NCI-H1417 (cell line): ENCODE measurements at places on chromosomes 11 and 22.
A peak's percentile ranks its signal among the peaks of the same experiment; 100 is the strongest.

GRCh38 chr11:9947231-9947864, 283.5 kb downstream of the SWAP70 start:
- DNase-seq = no peak

- no peak for DNase-seq
Measured at GRCh38 chr11:282630-283360, 4.6 kb downstream of the NLRP6 start.

- no peak for DNase-seq
Measured at GRCh38 chr22:49432897-49433443, 394.7 kb downstream of the BRD1 start.

DNA sequence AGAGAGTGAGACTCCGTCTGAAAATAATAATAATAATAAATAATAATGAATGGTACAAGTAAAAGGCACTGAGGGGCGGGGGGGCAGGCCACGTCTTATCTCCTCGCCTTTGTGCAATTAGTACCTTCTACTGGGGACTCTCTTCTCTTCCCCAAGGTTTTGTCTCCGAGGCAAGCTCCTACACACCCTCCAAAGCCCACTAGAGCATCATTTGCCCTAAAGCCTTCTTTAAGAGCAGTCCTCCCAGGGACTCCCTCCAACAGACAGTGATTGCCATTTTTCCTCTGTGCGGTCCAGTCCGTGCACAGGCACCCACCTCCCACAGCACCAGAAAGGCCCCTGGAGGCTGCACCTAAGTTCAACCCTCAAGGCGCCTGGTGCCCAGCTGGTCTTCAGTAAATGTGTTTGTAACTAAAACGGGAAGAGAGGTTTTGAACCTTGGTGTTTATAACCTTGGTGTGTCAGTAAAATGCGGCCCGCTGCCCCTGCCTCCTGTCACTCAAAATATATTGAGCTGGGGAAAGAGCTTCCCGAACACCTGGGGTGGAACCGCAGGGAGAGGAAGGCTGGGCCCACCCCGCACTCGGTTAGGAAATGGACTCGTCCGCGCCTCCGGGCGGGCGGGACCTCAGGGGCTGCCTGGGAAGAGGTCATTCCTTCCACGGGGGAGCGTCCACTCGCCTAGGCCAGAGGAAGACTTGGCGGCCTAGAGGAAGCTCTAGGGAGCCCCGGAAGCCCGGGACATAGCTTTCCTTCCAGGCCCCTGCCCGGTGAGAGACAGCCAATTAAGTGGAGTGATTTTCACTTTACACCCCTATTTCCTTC, 4.7 kb upstream of the KDELR3 start:
- no peak for DNase-seq

DNA sequence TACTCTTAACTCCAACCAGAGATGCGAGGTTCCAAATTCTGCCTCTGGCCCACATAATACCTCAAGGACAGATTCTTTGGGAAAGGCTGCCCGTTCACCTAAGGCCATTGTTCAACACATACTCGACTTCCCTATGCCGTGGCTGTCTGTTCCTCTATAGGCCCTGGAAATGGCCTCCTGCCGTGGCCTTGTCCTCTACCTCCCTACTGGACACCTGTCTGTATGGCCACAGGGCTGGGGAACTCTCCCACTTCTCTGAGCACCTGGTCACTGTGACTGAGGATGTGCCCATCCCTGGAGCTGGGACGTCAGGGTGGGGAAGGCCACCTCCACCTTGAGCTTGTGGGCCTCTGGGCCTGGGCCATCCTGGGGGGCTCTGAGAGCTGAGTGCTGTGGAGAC, 340.5 kb upstream of the B3GAT1 start:
- no peak for DNase-seq

GRCh38 chr11:57566005-57566904, 1.2 kb downstream of the UBE2L6 start:
- no peak for DNase-seq

DNA sequence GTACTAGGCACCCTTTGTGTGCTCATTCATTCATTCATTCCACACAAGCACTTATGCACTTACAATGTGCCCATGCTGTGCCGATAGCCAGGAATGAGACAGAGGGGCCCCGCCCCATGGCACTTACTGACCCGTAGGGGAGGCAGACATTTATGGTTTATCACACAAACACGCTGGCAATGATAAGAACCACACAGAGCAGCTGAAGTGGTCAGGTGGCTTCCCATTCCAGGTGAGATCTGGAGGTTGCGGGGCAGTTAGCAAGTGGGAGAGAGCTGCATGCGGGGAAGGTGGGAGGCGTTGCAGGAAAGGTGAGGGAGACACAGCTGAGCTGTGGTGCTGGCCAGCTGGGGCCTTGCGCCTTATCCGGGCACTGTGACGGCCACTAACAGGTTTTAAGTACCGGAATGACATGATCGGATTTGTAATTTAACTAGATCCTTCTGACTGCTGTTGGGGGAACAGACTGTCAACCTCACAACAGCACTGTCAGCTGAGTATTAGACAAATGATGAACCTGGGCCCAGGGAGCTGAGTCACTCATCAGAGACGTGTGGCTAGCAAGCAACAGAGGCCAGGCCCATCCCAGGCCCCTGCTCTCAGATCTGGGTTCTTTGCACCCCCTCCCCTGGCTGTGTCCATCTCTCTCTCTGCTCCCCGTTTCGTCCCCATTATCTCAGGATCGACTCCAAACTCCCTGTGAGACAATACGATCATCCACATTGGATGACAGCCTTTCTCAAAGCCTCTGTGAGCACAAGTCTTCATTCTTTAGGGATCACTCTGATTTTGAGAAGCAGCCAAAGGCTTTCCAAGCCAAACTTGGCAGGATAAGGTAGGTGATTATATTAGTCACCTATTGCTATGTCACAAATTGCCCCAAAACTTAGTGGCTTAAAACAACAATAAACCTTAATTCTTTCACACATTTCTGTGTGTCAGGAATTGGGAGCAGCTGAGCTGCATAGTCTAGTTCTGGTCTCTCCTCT, 28.4 kb downstream of the RASD2 start:
- no peak for DNase-seq

DNA sequence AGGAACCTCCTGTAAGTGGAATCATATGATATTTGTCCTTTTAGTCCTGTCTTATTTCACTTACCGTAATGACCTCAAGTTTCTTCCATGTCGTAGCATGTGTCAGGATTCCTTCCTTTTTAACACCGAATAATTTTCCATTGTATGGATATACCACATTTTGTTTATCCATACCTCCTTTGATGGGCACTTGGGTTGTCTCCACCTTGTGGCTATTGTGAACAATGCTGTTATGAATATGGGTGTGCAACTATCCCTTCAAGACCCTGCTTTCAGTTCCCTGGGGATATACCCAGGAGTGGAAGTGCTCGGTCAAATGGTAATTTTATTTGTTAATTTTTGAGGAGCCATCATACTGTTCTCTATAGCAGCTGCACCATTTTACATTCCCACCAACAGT, 244.9 kb upstream of the BLID start:
- no peak for DNase-seq

- no peak for DNase-seq
Measured at GRCh38 chr11:68177877-68178276, 35.2 kb downstream of the KMT5B start.

DNA sequence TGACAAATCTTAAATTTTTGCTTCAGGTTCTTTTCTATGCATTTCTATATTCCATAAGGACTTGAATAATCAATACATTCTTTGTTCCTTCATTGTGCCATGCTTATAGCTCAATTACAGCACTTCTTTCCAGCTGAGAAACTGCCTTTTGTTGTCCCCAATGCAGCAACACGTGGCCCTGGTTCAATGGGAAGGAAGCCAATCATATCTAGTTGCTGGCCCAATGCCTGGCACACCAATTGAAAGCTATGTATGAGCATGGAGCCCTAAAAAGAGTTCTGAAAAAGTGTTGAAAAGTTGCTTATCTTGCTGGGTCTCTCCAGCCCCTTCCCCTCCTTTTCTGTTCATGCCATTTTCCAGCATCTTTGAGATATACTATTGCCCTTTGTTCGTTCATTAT, 448.0 kb upstream of the FAT3 start:
- no peak for DNase-seq

DNA sequence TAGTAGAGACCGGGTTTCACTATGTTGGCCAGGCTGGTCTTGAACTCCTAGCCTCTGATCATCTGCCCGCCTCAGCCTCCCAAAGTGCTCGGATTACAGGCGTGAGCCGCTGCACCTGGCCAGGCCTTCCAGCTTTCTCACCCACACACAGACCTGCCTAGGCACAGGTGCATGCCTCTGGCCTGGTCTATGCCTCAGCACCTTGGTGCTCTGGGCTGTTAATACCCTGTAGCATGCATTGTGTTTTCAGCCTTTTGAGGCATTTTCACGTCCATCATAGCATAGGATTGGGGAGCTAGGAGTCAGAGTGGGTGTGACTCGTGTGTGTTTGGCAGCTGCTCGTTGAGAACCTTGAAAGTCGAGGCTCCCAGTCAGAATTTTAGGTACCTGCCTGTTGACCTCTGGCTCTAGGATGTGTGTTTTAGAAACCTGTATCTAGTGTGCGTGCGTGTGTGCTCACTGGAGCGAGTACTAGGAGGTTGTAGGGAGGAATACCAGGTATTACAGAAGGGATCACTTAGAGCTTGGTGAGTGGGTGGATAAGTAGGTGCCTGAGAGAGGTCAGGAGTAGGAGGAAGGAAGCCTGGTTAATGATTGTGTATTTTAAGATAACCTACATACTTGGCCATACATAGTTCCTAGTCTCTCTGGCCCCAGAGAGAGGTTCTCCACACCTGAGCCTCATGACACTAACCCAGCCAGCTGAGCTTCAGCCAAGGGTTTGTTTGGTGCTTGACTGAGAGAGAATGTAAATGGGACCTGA, 20.0 kb downstream of the CRKL start:
- no peak for DNase-seq

DNA sequence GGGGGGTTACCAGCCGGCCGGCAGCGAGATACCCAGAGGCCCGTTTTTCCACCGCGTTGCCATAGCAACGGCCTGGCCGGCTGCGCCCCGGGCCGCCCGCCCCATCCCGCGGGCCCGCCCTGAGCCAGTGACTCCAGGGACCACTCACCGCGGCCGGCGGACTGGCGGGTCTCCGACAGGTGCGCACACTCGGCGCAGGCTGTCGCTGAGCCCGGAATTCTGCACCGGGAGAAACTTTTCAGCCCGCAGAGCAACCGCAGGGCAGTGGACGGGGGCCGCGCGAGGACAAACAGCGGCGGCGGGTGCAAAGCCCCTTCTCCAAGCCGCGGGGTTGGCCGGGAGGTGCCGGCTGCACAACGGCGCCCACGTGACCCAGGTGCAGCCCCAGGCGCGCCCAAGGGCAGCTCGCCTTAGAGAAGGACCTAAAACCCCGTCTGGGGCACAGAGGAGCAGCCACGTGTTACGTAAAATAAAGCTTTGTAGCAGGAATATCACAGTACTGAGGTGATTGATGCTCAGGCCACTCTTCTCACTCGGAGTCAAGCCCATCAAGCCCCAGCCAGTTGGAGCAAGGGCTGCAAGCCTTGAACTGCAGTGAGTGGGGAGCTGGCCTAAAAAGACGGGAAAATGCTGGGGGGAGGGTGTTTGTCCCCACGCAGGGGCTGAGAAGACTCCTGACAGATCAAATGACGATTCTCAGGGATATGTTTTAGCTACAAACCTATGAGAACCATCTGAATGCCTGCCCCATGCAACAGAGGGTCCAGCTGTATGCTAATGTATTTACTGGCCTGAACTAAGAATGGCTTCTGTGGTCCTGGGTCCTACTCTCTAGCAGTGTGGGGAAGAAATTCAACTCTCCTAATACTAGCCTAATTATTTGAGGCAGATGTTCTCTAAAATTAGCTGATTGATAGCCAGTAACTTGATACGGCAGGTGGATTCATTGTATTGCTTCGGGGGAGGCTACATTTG, at the start of gene STK33:
STK33 (minus strand) TSS at position 294 of the 975 bp plus-strand sequence. CDS start 119,323 bp downstream, outside the sequence.
- peak; percentile 89 for DNase-seq

GRCh38 chr11:36411202-36411640, 98.9 kb downstream of the TRAF6 start:
- DNase-seq = no peak

DNA sequence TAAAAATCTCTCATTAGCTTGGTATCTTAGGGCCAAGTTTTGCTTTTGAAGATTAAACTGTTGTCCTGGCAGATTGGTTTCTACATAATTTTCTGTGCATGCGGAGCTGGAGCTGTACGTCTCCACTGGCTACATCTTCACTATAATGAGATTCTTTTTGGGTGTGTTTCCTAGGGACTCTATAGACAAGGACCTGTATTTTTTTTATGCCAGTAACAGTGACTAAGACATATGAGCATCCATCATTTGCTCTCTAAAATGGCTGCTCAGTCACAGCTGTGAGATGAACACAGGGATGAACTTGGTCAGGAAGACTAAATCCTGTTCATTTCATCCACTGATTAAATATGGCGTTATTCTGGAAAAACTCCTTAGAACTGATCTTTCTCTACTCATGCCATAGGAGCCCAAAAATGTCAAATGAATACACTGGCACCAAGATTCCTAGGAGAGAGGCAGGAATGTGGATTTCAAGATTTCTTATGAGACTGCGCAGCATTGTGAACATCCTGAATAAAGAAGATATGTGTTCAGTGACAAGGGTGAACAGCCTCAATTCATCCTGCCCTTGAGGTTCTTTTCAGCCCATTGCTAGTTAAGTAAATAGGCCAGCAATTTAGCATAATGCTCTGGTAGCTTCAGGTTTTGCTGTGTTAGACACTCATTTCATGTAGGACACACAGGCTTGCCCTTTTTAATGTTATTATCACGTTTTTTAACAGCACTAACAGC, 168.2 kb downstream of the NCAM1 start:
- DNase-seq = no peak

DNA sequence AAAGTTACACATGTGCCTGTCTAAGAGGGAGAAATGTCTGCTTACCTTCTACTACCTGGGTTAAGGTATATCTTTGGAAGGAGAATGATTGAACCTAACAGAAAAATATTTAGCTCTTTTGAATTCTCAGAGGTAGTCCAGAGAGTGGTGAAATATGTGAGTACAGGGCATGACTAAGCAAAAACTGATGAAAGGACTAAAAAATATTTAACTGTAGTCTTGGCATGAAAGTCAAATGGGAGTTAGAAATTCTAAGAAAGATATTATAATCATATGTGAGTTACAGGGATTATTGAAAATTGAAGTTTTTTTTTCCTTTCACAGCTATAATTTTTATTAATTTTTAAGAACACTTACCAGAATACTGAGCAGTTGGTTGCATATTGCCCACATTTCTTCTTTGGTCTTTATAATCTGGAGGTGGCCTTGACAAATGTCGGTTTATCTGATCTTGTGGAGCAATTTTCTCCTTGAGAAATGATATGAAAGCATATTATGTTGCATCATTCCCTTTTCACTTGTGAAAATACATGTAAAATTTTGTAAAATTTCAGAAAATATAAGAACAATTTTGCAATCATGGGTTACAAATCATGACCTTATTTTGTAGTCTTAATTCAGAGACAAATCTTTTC, 61.4 kb upstream of the MTMR2 start:
- DNase-seq = no peak

- DNase-seq = no peak
Measured at GRCh38 chr11:124346311-124346955, 26.4 kb upstream of the OR8D2 start.
